Muscle of arm (tissue), 14 donors: ENCODE measurements at places on chromosomes 11 and 22.

DNA sequence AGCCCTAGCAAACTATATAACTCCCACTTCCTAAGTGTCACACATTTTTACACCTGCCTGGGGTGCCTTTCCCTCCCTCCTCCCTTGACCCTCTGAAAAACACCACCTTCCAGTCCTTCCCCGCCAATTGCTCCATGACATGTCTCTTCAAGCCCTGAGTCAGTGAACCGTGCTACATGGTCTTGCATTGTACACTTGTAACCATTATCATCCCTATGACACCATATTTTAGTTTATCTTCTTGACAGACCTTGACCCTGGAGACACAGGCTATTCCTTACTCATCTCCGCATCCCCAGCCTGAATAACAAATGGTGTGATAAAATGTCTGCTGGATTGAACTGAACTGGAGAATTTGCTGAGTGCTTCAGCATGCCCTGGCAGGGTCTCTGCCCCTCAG is 36.9 kb downstream of the TNKS1BP1 start:
- DNase-seq, result no peak

- DNase-seq, result peak; percentile 69
Measured at GRCh38 chr22:45263463-45264269, 21.1 kb upstream of the UPK3A start.

DNA sequence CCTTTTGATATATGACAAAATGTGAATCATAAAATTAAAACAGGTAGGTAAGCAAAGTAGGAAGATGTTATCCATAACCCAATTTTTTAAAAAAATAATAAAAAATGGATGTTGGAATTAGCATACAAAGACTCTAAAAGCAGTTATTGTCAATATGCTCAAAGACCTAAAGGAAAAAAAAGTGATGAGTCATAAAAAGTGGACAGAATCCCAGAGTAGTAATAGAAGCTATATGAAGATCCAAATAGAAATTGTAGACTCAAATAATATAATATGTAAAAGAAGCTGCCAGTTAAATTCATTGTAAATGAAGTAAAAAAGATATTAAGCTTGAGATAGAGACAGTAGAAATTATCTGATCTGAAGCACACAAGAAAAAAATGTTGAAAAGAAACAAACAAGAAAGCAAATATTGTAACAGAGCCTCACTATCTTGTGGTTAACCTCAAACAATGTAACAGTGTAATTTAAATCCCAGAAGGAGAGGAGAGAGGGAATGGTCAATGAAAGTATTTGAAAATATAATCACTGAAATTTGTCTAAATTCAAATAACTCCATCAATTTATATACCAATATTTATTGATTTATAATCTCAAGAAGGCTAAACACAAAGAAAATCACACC is 773.4 kb upstream of the RAG2 start:
- no peak for DNase-seq

- DNase-seq, result peak; percentile 34
Measured at GRCh38 chr11:65355776-65356393, 1.3 kb downstream of the TIGD3 start.

DNA sequence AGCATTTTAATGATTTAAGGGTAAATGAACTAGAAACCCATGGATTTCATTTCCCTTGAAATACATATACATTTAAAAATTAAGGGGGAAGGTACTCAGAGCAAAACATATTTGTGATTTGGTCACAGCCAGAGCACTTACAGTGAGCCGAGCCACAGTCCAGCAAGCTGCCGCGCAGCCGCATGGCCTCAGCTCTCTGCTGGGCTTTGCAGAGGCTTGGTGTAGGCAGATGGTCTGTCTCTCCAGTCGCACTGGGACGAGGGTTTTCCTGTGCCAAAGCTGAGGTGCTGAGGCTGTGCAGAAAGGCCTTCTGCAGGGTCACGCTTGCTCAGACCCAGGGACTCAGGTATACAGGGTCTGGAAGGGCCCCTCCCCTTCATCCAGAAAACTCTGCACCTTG is 367.3 kb downstream of the OPCML start:
- DNase-seq, result no peak

DNA sequence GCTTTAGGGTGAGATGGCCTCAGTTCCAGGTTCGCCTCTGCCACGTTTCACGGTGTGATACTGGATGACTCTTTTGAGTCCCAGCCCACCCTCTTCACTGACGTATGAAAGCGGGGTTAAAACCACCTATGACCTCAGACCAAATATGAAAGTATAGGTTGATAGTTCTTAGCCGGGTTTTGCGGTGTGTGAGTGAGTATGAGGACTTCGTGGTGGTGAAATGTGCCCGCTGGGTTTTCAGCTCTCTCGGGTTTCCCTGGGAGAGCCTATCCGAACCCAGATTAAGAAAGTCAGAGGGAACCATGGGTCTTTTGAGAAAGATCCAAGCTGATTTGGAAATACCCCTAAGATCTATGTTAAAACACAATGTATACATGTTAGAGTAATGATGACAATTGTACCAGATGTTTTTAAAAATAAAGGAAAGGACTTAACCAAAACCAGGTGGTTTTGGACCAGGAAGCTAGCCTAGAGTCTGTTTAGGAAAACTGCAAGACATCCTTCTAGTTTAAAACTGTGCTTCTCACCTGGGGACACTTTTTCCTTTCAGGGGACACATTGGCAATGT is 25.8 kb upstream of the ST3GAL4 start:
- no peak for DNase-seq
